ENCODE measurements at places on chromosomes 6 and 20.

- peak; percentile 33 for DNase-seq
These were observed 38.4 kb downstream of the RREB1 start for GRCh38 chr6:7145885-7146828.

GRCh38 chr6:141460743-141461484 is 671.8 kb upstream of the GJE1 start:
- no peak for DNase-seq

DNA sequence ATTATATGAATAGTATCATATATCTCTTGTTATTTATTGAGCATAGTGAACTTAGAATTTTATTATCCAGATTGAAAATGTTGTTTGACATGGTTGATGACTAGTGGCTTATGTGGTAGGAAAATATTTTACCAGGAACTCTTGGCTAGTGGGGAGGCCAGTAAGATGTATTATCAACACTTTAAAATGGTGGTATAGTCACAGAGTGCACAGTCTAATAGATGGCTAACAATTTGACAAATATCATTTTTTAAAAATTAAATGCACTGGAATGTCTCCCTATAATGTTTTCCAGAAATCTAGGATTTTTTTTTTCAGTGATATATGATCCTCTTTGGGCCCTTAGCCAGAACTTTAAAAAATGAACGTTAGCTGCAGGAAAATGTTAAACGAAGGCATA is 26.9 kb upstream of the EYA4 start:
- DNase-seq = no peak

DNA sequence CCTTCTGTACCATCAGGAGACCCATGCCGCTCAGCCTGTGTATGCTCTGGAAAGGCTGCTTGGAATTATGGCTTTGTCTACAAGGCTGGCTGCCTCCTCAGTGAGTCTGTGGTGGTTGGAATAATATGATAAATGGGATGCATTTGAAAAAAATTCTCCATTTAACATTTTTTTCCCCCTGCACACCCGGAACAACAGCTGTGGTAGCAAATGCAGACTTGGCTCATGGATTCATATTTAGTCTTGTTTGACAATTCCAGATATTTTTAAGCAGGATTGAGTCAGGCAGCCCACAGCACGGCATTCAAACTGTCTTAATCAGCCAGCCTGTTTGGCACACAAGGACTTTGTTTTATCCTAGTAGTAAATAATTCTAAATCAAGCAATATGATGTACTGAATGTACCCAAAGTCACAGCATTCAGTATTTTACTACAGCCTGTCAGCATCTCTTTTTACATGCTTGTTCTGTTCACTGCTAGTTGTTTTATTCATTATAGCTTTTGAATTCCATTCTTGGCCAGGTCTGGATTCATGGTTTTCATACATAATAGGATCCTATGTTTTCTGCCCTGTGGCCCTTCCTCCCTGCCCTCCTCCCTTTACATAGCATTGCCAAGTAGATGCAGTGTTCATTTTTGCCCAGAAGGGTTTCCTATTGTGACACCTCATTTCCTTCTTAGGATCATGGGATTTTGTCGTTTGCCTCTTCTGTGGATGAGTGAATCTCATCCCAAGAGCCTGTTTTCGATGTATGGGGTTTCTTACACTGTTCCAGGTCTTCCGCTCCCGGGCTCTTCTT is 68.1 kb downstream of the LRRC1 start:
- peak; percentile 58 for DNase-seq

- DNase-seq = peak; percentile 29
These were observed 78.0 kb upstream of the AFDN start for GRCh38 chr6:167748458-167749379.

- peak; percentile 75 for DNase-seq
These were observed 10.2 kb downstream of the WFDC3 start for GRCh38 chr20:45781391-45781931.

DNA sequence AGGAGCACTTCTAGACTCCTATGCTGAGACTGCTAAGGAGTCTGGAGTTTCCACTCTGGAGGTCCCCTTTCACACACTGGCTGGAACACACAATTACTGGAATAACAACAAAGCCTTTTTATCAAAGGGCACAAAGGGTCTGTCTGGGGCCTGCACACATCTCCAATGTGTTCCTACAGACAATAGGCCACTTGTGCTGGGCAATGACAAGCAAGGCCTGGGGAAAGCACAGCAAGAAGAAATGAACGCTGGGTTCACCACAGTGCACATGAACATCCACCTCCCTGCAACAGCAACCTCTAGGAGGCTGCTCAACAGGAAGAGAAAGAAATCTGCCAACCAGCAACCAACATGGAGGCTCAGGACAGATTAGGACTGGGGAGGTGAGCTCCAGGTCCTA is 43.9 kb downstream of the TRPC4AP start:
- no peak for DNase-seq

- no peak for DNase-seq
These were observed 58.1 kb downstream of the RNF217 start for GRCh38 chr6:125020385-125020784.

- peak; percentile 80 for DNase-seq
These were observed 435 bp downstream of the CENPB start for GRCh38 chr20:3786126-3786484.

DNA sequence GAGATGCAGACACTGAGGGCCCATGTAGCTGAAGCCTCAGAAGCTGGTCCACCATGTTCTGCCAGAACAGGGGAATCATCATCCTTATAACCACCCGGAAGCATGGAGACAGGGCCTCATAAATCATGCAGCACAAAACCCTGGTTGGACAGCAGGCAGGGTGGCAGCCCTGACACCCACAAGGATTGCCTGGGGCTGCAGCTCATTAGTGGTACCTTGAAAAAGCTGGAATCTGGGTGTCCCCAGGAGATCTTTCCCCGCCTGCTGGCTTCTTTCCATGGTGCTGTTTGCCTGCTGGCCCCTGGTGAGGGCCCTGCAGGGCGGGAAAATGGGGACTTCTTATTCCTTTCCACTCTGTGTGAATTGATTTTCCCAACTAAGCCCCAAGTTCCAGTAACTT is 50.6 kb upstream of the GGTLC1 start:
- DNase-seq = no peak

- no peak for DNase-seq
These were observed 783 bp downstream of the LRRC73 start for GRCh38 chr6:43509142-43509983.

DNA sequence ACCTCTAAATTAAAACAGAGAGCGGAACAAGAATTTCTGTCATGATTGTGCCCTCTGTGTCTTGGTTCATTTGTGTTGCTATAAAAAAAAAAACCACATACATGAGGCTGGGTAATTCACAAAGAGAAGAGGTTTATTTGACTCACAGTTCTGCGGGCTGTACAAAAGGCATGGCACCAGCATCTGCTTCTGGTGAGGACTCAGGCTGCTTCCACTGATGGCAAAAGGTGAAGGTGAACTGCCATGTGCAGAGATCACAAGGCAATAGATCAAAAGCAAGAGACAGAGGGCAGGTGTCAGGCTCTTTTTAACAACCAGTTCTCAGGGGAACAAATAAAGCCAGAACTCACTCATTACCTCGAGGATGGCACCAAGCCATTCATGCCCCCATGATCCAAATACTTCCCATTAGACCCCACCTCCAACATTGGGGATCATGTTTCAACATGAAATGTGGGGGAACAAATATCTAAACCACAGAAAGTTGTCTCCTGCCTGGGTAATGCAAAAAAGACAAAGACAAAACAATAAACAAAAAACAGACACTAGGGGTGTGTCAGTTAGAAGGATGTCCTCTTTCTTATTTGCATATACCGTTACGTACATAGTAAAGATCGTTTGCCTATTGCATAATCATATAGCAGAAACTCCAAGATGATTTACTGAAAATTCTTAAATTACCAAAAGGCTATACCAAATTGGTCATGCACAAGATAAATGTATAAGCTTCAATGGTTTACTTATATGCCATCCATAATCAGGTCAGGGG is 17.0 kb downstream of the SERPINB9 start:
- no peak for DNase-seq

DNA sequence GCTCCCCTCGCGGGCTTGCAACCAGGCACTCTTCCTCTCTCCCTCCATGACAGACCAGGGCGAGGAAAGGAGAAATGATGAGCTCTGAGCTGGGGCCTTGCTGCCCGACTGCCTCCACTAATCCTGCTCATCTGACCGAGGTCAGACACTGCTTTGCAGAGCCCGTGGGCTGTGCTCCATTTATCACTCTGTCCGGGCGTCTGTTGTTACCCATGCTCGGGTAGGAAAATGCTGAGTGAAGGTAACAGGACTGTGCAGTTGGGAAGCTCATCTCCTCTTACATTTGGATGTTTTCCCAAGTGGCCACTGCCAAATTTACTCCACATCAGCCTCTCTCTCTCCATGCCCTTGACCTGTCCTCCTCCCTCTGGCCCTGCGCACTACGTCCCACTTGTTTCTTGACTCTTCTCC is 14.6 kb downstream of the RPS6KA2 start:
- no peak for DNase-seq

DNA sequence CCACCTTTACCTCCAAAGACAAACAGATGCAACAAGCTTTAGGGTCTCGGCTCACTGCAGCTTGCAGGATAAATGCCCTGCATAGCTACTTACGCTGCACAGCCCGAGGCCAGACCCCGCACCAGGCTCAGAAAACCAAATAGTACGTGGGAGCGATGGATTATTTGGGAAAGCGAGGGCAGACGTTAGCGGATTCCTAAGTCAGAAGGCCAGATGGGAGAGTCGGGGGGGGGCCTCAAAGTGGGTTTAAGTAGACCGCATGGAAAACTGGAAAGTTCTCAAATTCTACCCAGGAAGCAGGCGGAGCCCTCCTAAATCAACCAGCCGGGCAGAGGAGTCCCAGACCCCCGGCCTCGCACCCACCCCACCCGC is 382 bp downstream of the SFT2D1 start:
- DNase-seq = peak; percentile 40

DNA sequence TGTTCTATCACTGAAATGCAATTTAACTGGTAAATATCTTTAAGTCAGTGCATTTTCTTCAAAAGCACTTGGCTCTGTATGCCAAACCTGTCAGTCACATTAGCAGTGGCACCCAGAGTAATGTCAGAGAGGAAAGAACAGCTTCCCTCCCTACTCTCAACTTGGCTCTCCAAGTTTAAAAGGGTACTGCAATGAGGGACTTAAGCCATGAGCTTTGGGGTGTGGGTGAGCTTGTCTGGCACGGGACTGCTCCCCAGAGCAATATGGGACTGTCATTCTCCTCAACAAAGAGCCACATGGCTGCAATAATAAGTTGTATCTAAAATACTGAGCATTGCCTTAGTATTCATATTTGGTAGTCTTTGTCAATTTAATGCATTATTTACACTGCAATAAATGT is 4.0 kb downstream of the GCM2 start:
- no peak for DNase-seq

- no peak for DNase-seq
These were observed 92.4 kb upstream of the CEP85L start for GRCh38 chr6:118743746-118744145.

GRCh38 chr6:4950836-4951533 is 52.9 kb downstream of the RPP40 start:
- DNase-seq = no peak

DNA sequence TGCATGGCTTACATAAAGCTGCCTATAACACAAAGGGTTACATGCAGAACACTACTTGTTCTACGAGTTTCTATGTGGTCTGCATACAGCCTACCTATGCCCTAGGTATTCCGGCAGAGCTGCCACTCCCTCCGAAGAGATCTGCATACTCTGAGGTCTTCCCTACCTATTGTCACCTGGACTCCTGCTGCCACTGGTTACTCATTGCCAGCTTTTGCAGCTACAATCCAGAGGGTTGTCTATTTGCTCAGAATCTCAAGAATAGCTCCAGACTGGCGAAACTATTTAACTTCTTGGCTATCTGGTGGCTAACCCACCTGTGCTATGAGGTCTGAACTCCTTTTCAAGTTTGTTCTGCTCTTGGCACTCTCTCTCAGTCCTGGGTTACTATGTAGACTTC is 323.3 kb downstream of the BMP2 start:
- DNase-seq = no peak

DNA sequence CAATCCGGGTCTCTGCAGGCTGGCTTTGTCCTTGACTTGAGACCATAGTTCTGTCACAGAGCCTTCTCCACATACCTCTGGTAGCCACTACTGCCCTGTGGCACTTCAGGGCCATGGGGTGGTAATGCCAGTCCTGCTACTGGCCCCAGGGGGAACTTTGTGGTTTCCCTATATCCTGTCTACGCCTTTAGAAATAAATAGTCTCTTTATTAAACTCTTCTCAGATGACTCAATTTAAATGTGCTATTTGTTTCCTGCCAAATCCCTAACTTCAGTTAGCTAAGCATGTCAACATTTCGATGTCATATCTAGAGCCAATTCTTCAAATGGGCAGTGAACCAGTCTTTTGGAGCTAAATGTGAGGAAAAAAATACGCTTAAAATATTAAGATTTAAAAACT is 60.1 kb downstream of the SEL1L2 start:
- DNase-seq = no peak

DNA sequence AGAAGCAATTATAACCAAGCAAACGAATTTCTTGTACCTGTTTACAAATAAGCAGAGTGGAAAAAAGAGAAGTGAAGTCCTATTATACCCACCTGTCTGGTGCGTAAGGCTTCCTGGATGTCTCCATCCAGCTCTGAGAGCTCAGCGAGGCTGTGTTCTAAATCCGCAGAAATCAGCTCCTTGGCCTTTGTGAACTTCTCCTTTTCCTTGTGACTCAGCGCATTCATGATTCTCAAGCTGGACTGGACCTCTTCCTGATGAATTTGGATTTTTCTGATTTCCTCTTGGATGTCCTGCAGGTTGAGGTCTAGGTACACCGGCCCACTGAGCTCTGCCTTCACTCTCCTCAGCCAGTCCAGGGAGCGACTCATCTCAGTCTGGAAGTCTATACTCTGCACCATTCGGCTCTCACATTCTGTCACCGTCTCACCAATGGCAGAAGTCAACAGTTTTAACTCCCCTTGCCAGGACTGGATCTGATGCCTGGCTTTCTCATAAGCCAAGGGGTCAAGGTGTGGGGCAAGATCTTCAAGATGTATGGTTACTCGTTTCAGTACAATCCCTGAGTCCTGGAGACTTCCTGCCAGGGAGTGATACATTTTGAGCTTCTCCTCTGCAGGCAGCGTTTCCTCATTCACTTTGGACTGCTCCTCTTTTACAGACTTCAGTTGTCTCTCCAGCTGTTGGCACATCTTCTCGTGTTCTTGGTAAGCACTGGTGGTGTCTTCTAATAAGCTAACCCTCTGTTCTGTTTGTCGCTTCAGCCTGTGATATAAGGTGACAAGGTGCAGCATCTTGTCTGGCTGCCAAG is 307.3 kb downstream of the SYNE1 start:
- no peak for DNase-seq

- peak; percentile 10 for DNase-seq
These were observed 160.2 kb upstream of the FOXA2 start for GRCh38 chr20:22744341-22745193.

DNA sequence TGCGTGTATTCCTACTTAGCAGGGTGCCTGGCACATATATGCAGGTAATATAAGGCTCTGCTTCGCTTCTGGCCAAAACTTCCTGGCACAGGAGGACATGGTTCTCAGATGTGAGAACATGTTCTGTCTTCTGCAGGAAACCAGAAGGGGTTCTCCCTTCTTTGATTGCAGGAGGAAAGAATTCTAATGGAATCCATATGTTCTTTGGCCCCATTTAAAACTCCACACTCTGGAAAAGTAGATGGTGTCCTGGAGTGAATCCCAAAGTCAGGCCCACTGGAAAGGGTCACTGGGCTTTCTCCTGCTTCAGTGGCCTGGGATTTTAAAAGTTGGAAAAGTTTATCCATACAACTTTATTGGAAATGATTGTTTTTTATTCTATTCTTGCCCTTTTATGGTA is 16.4 kb upstream of the CYP24A1 start:
- no peak for DNase-seq

GRCh38 chr20:19121463-19121862 is 91.0 kb upstream of the SLC24A3 start:
- no peak for DNase-seq

GRCh38 chr6:168413018-168413720 is 27.8 kb upstream of the SMOC2 start:
- DNase-seq = no peak

Data from lung microvascular endothelial cell (primary cell).